ENCODE measurements at places on chromosomes 16 and 17.
A peak's percentile ranks its signal among the peaks of the same experiment; 100 is the strongest.

DNA sequence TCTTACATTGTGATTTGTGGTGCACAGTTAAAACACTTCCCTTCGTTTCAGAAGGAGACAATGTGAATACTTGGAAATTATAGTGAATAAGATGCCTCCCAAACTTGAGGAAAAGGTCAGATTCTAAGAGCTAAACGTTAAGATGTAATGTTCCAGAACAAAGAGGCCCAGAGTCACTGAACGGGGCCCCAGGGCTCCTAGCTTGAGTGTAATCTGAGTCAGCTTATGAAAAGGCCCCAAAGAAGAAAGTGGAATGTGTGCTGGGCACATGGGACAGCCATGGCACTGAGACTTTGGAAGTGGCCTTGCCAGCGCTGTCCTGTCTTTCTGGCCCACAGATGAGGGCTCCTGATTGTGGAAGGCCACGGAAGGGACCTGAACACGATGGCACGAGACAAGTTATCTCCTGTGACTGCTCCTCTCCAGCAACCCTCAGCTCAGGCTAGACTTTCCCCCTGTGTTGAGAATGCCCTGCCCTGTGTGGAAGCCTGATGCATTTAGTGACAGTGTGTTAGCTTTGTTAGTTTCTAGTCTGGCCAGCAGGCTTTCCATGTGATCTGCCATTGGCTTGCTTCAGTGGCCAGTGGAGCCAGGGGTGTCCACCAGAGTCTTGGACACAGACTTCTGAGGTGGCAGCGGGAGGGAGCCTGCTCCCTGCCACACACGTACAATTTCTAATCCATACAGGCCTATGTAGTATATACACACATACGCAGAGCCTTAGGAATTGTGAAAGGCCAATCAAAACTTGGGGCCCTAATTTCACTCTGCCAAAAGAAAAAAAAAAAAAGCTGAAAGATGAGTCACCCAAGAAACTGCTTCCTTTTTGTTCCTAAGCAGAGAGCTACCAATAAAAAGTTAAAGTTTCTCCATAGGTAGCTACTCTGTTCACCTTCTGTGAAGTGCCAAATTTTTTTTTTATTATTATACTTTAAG is 13.1 kb downstream of the SPATA33 start:
- DNase-seq = no peak

DNA sequence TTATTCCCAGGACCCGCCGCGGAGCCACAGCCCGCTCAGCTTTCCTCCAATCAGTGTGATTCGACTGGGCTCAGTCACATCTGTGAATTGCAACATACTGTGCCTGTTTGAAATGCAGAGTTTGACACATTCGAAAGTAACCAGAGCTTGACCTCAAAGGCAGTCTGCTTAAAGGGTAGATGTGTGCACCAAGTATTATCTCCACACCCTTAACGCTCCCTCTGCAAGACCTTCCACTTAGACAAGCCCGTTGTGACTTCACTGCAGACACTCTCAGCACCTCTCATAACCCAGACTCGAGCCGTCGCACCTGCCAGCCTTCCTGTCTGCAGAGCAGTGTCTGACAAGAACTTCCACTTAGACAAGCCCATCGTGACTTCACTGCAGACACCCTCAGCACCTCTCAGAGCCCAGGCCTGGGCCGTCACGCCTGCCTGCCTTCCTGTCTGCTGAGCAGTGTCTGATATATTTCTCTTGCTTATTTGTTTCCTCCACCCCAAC is 3.7 kb downstream of the KLHDC4 start:
- no peak for DNase-seq

DNA sequence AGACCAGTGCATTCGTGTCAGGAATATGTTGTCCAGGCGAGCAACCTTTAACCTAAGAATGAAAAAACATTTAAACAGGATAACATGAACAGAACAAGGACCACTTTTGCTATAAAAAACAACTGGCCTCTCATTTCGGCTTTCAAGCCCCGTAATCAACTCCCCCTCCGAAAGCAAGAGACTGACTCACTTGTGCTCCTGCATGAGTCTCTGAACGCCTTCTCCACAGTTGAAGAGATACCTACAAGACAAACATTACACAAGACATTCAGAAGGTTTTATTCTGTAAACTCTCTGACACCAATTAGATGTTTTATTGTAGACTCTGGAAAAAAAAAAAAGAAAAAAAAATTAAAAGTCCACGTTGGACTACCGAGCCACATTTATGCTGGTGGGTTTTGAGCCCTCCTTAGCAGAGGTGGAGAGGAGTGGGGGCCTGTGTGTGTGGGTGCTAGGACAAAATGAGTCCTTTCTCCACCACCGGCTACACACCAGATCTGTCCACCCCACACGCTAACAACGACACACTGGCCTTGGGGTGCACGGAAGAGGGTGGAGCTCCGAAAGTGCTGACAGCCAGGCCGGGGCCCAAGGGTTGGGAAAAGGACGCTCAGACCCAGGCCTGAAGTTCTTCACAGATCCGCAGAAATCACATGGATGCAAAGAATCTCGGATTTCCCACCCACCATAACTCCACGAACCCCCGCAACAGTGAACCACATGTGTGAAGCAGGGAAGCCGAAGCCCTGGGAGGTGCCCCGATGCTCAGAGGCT is 759 bp downstream of the ELAC2 start:
- no peak for DNase-seq

DNA sequence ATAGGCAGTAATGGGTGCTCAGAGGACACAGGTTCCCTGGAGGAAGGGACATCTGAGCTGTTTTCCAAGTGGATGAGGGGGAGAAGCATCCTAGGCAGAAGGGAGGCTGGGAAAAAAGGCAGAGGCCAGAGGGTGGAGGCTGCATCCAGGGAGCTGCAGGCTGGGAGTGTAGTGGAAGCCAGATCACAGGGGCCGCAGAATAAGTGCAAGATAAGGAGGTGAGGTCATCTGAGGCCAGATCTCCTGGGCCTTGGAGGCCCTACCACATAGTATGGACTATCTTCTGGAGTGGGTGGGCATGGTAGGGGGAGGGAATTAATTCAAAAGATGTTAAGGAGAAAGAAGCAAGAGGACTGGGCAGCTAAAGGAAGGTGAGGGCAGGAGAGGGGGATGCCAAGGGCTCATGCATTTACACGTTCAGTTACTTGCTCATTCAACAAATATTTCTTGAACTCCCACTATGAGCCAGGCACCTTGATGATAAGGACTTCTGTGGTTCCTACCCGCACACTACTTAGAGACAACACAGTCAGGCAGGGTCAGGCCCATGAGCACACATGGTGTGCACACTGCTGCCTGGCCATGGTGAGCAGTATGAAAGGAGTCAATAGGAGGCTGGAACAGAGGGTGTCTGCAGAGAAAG is 2.4 kb upstream of the RIPOR1 start:
- no peak for DNase-seq

GRCh38 chr16:66695935-66696668 is 441 bp downstream of the CMTM4 start:
- DNase-seq = peak; percentile 8

GRCh38 chr17:59899099-59899498 is 6.2 kb downstream of the RPS6KB1 start:
- no peak for DNase-seq

GRCh38 chr17:9195411-9195810 is 174.1 kb downstream of the NTN1 start:
- DNase-seq = no peak

GRCh38 chr16:56774016-56774680 is 44.2 kb downstream of the NUP93 start:
- DNase-seq = no peak

DNA sequence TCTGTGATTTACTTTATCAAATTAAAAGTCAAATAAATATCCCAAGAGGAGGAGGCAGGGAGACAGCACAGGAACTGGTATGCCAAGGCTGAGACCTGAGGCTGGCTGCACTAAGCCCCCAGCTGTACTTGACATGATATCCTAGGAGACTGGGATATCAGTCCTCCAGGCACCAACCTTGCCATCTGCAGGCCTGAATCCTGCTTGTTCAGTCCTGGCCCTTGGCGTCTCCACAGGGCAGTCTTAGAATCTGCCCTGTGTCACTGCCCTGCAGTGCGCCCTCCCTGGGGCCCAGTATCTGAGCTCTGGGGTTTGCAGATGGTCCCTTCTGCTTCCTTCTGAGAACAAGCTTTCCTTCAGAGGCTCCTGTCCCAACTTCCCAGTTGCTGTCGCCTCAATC is 75.9 kb downstream of the HS3ST3A1 start:
- DNase-seq = no peak

DNA sequence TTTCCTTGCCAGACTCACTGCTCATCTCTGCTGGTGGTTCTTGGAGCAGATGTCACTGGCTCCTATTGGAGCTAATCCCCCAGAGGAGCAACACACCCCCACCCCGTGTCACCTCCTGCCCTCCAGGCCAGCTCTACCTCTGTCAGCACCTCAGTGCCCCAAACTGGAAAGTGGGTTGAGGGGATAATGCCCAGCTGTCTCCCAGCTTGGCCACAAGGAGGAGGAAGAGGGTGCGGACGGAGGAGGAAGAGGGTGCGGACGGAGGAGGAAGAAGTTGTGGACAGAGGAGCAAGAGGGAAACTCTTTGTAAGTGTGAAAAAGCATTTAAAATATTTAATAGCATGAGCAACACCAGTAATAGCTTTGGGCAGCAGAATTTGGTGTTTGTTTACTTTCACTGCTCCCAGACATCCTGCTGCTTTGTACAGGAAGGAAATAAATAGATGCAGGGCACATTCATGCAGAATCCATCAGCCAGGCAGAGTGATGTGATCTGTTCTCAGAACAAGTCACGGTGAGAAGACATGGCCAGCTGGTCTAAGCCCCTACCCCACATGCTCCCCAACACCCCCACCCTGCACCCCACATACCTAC is 82.5 kb downstream of the C17orf67 start:
- DNase-seq = no peak

GRCh38 chr17:10652984-10653659 is 4.0 kb downstream of the MYH3 start:
- no peak for DNase-seq

- DNase-seq = no peak
These were observed 24.4 kb downstream of the ARHGAP17 start for GRCh38 chr16:24990803-24991202.

DNA sequence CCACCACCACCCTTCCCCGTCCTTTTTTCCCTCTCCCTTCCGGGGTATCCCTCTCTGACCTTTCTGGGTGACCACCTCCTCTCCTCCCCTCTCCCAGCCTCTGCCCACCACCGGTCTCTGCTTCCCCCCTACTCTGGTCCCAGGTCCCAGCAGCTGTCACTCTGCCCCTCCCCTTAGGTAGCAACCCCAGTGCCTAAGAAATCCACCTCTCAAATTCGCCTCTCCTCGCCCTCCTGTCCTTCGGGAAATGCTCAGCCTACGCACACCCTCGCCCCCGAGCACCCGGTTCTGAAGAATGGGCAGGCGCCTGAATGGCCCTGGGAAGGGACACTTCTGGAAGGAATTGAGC is 775 bp upstream of the SP6 start:
- no peak for DNase-seq

GRCh38 chr17:82100502-82101298 is 2.7 kb upstream of the FASN start:
- DNase-seq = no peak

DNA sequence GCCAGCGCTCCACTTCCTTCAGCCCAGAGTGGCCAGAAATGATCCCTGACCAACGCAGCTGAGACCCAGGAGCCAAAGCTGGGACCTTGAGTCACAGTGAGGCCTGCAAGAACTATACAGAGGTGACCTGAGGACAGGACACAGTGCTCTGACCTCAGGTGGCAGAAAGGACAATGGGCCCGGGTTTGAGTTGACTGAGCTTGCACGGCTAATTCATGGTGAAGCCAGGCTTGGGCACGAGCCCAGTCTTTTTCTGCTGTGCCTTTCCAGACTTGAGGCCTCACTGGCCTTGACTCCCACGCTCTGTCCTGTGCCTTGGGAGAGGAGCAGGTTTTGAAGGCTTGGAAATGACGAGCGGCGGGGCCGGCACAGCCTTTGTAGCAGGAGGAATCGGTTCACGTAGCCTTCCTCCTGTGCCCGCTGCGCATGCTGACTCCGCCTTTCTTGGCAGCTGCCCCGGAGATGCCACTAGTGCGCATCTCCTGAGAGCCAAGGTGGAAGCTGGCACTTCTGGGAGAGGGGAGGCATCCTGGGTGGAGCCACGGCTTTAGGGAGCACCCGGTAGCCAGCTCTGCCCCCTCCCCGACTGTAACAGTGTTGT is 34.9 kb downstream of the NDEL1 start:
- DNase-seq = no peak

- DNase-seq = peak; percentile 67
These were observed 2.7 kb downstream of the FHOD1 start for GRCh38 chr16:67244387-67245185.

- DNase-seq = no peak
These were observed 158.5 kb upstream of the CACNG5 start for GRCh38 chr17:66676421-66676820.

GRCh38 chr17:42623732-42624596 is 14.5 kb downstream of the TUBG1 start:
- DNase-seq = no peak

DNA sequence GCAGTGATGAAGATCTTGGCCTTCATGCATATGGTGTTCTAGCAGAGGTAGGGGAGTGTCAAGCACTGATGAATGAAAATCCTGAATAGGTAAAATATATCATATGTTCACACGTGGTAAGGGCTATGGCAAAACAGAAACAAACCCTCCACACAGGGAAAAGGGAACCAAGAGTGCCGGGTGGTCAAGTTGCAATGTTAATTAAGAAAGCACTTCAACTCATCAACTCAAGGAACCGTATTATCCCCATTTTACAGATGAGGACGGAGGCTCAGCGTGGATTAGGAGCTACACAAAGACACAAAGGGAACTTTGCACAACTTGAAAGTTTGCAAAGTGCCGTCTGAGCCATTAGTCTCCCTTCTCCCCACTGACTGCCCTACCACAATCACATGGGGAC is 28.1 kb upstream of the MEOX1 start:
- DNase-seq = no peak

DNA sequence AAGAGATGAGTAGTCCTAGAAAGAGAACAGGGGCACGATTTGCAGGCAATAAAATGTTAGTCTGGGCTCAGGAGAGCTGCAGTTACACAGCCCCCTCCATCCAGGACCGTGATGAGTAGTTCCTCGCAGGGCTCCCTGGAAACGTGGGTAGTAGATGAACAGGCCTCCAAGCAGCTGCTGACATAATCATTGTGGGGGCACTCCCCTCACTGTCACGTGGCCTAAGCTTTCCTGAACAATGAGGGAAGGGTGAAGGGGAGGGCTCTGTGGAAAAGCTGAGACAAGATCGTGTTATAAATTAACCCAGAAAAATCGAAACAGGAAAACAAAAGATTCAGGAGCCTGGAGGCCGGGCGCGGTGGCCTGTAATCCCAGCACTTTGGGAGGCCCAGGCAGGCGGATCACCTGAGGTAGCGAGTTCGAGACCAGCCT is 1.3 kb upstream of the PER1 start:
- DNase-seq = peak; percentile 46

DNA sequence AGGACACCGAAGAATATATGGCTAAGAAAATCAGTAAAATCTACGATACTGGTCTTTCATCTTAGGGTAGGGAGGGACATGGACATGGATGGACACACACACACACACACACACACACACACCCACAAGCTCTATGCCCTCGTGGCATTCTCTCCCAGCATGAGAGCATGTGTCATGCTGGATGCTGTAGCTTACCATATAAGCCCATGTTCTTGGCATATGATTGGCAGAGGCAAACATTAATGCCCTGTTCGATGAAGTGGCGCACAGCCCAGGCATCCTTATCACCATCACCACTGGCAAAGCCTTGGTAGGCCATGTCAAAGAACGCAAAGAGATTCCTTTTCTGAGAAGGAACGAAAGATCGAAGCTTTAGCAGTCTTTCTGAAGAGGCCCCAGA is 17.6 kb downstream of the GOT2 start:
- DNase-seq = no peak

GRCh38 chr16:27228045-27228444 is 24.7 kb downstream of the KDM8 start:
- no peak for DNase-seq

GRCh38 chr16:1908983-1909382 is 9.2 kb downstream of the HS3ST6 start:
- DNase-seq = no peak

Measured in stimulated activated CD4-positive, alpha-beta T cell treated with anti-CD3 and anti-CD28 coated beads, Interleukin-12 subunit alpha, Interleukin-12 subunit beta, amount 100 ng/mL, for 4 hours (primary cell).